ENCODE measurements at places on chromosomes 16 and 17.

DNA sequence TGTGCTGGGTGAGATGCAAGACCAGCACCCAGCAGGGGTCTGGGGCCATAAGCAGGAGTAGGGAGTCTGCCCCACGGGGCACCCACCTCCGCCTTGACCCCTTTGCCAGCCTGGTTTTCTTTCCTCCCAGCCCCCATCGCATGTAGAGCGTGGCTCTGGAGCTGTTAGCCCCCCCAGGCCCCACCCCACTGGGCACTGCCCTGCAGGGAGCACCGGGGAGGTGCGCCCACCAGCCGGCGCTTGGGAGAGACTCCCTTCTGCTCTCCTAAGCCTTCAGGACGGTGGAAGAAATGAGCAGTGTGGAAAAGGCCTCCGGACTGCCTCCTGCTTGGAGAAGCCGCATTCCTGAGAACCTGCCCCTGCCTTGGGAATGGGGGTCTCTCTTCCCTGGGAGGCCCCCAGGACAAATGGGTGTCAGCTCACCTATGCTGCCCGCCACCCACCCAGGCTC is 186.2 kb downstream of the IRF8 start:
- DNase-seq, result no peak

GRCh38 chr17:10613775-10614513 is 43.2 kb downstream of the MYH3 start:
- no peak for DNase-seq

DNA sequence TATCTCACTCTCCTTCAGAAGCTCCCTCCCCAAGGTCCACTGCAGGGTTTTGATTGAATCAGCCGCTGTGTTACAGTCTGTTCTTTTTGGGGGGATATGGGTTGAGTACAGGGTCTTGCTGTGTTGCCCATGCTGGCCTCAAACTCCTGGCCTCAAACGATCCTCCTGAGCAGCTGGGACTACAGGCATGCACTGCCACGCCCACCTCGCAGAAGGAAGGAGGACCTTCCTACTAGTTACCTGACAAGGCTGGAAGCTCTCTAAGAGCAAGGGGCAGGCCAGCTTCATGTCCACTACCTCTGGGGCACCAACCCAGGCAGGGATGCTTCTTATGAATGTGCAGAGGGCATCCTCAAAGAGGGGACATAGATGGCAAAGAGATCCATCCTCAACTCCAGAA is 1.9 kb upstream of the MMP28 start:
- DNase-seq, result no peak

- no peak for DNase-seq
These were observed 112.0 kb upstream of the SMURF2 start for GRCh38 chr17:64773836-64774761.

DNA sequence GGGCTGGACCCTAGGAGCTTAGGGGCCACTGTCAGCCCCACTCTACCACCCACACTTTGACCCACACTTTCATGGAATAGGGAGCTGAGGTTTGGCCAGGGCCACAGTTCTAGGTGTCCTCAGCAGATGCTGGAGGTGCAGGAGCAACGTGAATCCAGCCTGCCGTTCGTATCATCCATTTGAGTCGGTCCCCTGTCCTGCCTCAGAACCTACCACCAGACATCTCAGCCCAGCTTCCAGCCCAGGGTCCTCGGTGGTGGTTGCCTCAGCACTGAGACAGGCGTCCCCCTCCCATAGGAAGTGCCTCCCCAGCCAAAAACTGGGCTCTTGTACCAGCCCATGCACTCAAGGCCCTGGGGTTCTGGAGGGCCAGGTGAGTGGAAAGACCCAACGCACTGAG is 359 bp upstream of the ITGAE start:
- no peak for DNase-seq

DNA sequence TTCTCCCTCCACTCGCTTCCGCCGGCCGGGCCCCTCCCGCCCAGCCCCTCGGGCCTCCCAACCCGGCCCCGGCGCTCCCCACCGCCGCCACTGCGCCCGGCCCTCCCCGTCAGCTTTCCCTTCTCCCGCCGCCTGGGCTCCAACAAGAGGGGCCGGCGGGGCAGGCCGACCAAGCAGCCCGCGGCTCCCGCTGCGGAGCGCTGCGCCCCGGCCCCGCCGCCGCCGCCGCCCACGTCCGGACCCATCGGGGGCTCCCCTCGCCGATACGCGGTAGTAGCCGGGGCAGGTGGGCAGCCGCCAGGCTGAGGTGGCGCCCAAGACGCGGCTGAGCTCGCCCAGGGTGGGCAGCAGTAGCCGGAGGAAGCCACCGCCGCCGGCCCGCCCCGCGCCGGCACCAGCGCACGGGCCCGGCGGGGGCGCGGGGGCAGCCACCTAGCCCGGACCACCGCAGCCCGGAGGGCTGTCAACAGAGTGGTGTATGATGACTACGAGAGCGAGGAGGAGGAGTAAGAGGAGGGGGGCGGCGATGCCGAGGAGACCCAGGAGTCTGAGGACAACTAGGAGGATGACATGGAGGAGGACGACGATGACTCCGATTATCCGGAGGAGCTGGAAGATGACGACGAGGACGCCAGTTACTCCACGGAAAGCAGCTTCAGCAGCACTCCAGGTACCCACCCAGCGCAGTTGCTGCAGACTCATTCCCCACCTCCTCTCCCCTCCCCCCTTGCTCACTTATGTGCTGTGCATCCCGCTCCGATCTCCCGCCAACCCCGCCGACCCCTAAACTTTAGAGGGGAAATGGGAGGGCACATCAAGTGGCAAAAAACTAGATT is 498 bp downstream of the LRRC37B start:
- DNase-seq, result no peak

- no peak for DNase-seq
These were observed 405.9 kb upstream of the RBFOX1 start for GRCh38 chr16:6926762-6927161.

GRCh38 chr16:66948837-66949225 is 12.2 kb upstream of the CES3 start:
- no peak for DNase-seq

GRCh38 chr16:60922920-60923319 is 1113.3 kb downstream of the CDH8 start:
- DNase-seq, result no peak

DNA sequence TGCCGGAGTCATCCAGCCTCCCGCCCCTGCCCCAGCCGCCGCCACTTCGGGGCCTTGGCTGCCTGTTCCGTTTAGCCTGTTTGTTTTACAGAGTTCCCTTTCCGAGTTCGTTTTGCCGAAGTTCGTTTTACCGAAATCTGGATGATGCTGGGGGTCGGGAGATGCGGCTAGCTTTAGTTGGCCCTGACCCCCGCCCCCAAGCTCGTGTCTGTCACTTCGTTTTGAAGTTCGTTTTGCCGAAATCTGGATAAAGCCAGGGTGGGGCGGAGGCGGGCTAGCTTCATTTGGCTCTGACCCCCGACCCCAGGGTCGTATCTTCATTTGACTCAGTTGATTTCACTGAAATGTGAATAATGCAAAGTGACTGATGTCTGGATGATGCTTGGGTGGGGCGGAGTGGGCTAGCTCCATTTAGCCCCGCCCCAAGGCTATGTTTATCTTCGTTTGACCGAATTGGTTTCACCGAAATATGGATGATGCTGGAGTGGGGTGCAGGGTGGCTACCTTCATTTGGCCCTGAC is 591 bp downstream of the PSMD7 start:
- no peak for DNase-seq

DNA sequence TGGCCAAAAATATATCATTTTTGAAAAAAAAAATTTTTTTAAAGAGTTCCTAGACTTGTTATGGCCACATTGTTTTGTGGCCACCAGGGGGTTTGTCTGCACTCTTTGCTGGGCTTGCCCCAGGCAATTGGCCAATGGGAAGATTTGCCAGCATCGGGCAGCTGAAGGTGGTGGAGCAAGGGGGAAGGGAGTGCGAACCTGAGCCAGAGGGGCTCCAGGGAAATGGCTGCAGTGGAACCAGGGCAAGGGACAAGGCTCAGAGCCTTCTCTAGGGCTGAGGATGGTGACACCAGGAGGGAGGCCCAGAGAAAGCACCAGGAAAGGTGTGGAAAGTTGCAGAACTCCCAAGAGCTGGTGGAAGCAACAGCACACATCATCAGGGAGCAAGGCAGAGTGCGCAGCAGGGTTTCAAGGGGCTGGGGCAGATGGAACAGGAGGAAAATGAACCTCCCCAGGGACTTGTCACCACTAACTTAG is 15.5 kb upstream of the CMIP start:
- DNase-seq, result no peak

GRCh38 chr16:8402981-8403843 is 187.1 kb downstream of the TMEM114 start:
- no peak for DNase-seq

DNA sequence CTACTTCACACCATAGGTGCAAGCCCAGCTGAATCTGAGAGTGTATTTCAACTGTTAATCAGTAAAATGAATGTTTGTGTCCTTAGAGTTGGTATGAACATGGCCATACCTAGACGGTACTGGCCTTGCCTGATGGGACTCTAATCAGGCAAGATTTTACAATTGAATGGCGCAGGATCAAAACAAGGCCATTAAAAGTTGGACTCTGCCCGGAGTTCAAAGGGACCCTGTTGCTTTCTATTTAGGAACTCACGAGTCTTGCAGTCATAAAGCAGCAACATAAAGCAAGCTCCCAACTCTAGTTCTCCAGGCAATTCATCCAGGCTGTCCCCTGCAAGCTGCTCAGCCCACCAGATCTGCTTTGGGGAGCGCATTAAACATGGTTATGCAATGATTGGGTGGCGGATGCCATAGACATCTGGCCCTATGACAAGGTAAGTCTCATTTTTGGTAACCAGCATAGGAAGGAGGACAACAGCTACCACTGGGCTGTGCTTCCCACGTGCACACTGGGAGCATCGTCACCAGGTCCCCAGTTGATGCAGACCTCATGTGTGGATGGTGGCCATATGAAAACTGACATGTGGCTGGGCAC is 8.8 kb downstream of the TMEM186 start:
- DNase-seq, result no peak

DNA sequence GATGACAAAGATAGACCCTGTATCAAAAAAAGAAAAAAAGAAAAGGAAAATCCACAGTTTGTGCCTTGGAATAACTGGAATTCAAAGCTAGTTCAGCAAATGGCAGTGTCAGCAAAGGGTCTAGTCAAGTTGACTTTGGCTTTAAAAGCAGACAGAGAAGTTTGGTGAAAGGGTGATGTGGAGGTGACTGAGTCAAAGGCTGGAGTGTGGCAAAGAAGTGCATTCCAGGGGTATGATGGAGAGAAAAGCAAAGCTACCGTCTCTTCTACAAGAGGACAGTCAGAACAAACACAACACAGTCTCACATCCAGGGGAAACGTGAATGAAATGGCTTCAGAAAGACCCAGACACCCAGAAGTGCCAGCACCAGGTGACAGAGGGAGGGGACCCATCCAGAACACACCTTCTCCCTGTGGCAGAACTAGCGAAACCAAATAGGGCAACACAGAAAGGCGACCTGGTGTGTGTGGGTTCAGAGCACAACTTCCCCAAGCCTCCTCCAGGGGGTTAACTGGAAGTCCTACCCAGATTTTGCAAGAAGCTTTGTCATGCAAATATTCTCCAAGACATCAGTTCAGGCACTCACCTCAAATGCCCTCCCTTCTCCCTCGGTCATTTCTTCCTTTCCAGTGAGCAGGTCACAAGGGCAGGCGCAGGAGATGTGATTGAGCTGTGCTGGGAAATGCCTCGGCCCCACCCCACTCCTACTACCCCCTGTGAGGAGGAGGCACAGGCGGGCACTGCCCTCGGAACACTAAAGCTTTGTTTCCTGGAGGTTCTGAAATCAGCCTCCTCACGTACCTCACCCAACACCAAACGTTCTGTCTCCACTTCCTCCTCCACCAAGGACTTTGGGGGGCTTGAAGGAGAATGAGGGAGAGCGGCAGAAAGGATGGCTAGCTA is 481.9 kb downstream of the SOX9 start:
- DNase-seq, result no peak

DNA sequence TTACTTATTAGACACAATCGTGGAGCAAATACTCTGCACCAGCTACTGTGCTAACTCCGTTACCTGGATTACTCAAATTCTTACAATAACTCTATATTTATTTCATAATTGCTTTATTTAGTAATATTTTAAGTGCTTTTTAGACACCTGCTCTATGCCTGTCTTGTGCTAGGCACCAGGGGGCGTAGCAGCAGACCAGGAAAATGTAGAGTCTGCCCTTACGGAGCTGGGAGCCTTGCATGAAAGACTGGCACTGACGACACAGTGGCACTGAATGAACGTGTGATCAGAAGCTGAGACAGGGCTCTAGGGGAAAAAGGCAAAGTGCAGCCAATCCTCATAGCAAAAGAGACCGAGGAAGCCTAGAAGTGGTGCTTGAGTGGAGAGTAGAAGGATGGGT is 486.5 kb downstream of the CDH13 start:
- DNase-seq, result no peak
